ENCODE measurements at places on chromosomes 5 and 9.

- DNase-seq: no peak
Measured at GRCh38 chr5:36111238-36111637, 40.4 kb downstream of the LMBRD2 start.

GRCh38 chr5:18526792-18527405 lies 892.6 kb downstream of the TAF11L14 start:
- no peak for DNase-seq

- DNase-seq: no peak
Measured at GRCh38 chr5:138024117-138024516, 8.8 kb downstream of the FAM13B start.

- DNase-seq: no peak
Measured at GRCh38 chr5:73911761-73912393, 285.9 kb downstream of the ARHGEF28 start.

- DNase-seq: no peak
Measured at GRCh38 chr9:88988796-88989641, 2.2 kb upstream of the S1PR3 start.

- no peak for DNase-seq
Measured at GRCh38 chr5:139901986-139902385, 106.4 kb downstream of the PSD2 start.
